ENCODE measurements at places on chromosomes 6 and 20.
A peak's percentile ranks its signal among the peaks of the same experiment; 100 is the strongest.

DNA sequence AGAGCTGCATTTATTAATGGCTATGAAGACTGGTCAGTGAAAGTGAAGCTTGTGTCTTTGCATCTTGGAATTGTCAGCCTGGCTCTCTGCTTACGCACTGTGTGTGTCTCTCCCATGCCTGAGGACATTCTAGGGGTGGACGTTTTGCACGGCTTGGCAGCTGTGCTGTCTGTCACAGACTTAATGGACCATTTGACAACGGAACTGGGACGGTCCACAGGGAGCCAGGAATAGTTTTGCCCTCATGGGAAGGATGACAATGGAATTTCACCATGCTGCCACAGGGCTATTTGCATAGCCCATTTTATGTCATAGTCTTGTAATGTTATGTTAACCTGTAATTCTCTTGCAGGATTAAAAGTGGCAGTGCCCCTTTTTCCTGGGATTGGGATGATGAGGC lies 44.7 kb downstream of the OR2B6 start:
- DNase-seq: no peak

- no peak for DNase-seq
Measured at GRCh38 chr6:160419488-160419887, 71.3 kb downstream of the SLC22A3 start.

DNA sequence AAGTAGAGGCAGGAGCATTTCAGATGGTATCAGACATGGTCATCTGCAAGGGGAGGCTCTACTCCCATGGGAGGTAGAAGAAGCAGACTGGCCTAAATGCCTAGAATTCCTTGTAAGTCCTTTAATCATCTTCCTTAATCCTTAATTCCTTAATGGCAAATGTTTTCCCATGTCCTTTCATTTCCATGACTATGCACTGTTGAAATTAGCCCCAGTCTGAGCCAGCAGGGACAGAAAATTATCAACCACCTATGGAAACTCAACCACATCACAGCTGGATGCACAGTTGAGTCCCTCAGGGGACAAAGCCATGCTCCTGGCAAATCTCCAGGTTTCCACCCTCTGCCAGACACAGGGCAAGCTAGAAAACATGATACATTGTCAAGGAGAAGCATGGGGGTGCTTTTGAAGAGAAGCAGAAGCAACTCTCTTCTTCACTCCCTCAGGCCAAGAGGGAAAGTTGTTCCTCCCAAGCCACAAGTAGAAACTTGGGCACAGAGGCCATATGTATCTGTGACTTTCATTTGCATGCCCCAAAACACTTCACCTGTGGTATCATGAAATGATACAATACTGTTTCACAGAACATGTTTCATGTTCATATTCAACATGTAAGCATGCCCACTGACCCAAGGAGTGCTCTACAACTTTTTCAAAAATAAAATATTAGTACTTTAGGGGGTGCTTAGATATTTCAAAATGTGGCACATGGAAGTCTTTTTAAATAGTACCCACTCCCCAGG lies 683.6 kb downstream of the KIF16B start:
- no peak for DNase-seq

- DNase-seq: no peak
Measured at GRCh38 chr20:61998343-61999121, 67.1 kb downstream of the TAF4 start.

GRCh38 chr20:17463711-17464110 lies 67.5 kb downstream of the BFSP1 start:
- DNase-seq: no peak

- no peak for DNase-seq
Measured at GRCh38 chr20:64176551-64176950, 12.3 kb downstream of the MYT1 start.

GRCh38 chr20:41669708-41670263 lies 51.6 kb upstream of the CHD6 start:
- DNase-seq: no peak

DNA sequence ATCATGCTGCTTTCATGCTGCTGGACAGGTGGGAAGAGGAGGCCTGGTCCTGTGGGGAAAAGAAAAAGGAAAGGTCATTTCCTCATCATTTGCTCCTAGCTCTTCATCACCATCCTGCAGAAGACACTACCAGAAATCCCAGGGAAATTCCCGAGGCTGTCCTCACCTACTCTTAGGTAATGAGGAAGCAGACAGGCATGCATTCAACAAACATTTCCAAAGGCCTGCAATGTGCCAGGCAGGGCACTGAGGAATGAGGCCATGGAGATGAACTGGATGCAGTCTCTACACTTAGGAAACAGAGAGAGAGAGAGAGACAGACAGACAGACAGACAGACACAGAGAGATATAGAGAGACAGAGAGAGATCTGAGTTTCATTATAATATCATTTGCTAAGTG lies 83.0 kb upstream of the MRPS10 start:
- no peak for DNase-seq

DNA sequence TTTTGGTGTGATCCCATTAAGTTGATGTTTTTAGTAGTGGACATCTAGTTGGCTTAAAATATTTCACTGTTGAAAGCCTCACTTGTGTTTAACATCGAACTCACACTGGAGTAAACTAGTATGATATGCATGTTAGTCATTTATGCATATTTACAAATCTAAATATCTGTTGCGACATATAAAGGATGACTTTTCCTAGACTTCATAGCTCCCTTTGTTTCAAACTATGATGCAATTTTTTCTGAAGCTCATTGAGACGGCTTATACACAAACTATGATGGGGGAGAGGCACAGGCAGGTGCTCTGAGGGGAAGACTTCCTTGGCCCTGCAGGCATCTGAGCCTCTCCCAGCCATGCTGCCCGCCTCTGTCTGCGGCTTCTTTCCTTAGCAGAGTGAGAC lies 11.8 kb upstream of the FOXC1 start:
- DNase-seq: no peak

GRCh38 chr20:45303586-45304463 lies 2.8 kb upstream of the RBPJL start:
- DNase-seq: no peak

GRCh38 chr20:60630609-60631008 lies 621.5 kb upstream of the CDH4 start:
- DNase-seq: peak; percentile 93

- DNase-seq: no peak
Measured at GRCh38 chr6:133241901-133242636, 912 bp downstream of the EYA4 start.

DNA sequence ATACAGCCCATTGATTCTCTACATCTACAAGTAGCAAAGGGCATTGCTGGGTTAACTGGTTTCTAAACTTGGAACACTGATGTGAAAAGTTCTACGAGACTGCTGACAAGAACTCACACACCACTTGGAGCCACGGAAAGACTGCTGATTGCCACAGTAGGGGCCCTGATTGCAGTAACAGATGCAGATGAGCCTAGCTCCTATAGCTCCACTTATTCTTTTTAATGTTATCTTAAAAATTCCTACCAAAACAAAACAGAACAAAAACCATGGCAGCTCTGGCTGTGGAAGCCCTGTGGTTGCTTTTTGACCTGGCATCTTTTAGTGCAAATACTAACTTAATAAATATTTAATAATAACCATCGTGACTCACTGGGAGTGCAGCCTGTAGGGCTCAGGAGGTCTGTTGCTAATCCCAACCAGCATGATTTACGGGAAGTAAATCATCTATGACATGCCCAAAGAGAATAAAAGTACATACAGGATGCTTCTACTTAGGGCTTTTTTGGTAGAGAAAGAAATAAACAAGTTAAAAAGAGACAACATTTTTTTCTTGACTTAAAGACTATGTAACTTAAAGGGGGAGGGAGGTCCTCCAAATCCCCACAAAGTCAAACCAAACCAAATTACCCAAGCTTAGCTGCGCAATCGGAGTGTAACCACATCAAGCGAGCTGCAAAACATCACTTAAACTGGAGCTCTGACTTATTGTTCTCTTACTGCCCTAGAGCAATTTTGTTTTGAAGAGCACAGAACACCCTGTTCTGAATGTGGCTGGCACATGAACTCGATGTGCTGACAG lies 87.2 kb downstream of the FKBP5 start:
- no peak for DNase-seq

DNA sequence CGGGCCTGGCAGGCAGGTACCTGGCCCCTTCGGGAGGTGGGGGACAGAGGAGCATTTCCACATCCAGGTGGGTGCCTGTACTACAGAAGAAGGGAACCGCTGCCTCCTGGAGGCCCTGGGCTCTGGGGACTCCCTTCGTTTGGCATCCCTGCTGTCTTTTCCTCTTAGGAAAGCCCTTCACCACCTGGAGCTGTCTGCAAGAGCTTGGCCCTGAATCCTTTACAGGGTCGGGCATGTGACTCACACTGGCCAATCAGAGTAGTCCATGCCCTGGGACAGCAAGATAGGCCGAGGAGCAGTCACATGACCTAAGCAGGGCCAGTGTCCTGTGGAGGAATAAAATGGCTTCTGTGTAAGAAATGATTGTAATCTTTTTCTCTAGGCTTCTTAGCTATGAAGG lies 224.9 kb downstream of the ANKRD60 start:
- no peak for DNase-seq

DNA sequence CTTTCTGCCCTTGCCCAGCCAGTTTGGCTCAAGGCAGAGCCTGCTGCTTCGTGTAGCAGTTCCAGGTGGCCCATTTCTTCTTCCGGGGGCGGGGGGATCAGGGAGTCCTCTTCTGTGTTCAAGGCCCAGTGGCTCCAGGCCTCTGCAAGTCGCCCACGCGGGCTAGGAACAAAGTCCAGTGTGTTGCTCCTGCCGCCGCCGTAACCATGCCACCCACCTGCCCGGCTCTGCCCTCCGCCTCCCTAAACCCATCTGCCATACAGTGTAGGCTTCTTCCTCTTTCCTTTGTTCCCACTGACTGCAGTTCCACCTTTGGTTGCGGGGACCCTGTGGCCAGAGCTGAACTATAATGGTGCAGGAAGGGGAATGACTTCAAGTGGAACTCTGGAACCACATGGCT lies 43.9 kb upstream of the SRF start:
- DNase-seq: no peak

- no peak for DNase-seq
Measured at GRCh38 chr6:70423189-70424134, 10.2 kb downstream of the FAM135A start.

DNA sequence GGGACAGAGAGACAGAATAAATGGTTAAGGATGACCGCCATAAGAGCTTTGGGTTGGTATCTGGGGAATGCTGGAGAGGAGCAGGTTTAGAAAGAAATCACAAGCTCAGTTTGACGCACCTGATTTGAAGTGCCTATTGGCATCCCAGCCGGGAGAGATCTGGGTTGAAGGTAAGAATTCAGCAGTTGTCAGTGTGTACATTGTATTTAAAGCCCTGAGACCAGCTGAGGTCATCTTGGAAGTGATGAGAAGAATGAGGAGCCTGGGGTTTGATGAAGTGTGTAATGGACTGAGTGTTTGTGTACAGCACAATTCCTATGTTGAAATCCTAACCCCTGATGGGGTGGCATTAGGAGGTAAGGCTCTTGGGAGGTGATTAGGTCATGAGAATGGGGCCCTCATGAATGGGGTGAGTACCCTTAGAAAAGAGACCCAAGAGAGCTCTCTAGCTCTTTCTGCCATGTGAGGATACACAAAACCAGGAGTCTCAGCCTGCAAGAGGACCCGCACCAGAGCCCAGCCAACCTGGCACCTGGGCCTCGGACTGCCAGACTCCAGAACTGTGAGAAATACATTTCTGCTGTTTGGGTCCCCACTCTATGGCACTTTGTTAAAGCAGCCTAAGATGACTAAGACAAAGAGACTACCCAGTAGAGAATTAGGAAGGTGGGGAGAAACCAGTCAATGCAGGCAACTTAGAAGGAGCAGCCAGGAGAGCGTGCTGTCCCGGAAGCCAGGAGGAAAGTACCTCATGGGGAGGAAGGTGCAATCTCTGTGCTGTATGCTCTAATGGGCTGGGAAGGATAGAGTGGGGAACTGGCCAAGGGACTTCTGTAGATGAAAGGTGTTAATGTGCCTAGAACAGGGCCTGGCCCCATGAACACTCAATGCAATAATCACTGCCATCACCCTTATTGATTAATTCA lies 133.7 kb upstream of the SLC24A3 start:
- DNase-seq: no peak

DNA sequence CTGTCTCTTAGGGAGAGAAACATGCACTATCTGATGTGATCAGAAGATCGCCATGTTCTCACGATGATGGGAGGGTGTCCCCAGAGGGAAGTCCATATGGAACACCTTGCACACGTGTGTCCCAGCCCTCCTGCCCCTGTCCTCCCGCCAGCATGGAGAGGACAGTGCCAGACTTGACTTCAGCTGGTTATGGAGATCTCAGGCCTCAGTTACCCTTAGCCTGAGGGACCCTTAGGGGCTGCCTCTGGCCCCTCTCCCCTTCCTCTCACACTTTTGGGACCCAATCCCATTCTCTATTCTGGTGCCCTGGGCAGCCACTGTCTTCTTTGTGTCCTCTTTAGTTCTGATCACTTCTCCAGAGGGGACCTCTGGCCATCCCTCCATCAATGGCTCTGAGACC lies 1.6 kb downstream of the TREML4 start:
- DNase-seq: no peak

- DNase-seq: no peak
Measured at GRCh38 chr6:3749067-3749841, 2.3 kb downstream of the PXDC1 start.

- DNase-seq: no peak
Measured at GRCh38 chr20:8473459-8473858, 341.4 kb downstream of the PLCB1 start.

- no peak for DNase-seq
Measured at GRCh38 chr6:17491416-17492142, 98.2 kb downstream of the CAP2 start.

- DNase-seq: no peak
Measured at GRCh38 chr6:21824431-21825177, 231.1 kb downstream of the SOX4 start.

GRCh38 chr20:58871533-58872102 lies 19.1 kb downstream of the GNAS start:
- DNase-seq: no peak

DNA sequence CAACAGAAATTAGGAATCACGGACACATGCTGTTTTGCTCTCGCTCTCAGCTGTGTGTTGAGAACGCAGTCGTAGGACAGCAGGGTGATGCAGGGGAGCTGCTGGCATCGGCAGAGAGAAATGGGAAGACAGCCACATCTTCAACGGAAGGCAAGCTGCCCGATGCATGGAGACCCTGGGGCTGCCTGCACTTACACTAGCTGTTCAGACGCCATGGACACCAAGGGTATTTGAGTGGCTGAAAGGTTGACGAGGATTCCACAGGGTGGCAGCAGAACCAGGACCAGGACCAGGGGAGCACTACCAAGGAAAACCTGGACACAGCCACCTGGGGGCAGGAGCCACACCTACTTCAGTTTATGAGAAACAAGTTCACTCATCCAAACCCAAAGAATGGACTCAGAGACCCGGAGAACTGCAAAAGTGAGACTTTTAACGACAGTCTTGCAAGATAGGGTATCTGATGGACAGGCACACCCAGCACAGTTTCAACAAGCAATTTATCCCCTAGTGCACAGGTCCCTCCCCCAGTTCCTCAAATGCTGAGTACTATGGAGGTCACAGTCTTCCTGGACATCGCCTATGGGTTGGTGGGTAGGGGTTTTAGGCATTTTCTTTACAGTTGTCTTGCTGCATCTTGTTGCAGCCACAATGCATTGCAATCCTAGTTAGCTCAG lies 56.3 kb upstream of the ENTPD6 start:
- peak; percentile 35 for DNase-seq

DNA sequence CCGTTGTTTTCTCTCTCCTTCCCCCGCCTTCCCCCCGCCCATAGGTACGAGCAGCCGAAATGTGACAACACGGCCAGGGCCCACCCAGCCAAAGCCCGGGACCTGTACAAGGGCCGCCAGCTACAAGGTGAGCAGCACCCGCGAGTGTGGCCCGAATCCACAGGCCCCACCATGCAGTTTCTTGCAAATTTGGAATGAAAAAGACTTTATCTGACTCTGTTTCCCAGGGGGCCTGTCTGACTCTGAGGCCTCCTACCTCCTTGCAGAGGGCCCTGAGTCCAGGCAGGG lies 167.1 kb downstream of the SMOC2 start:
- no peak for DNase-seq

GRCh38 chr6:70107852-70108629 lies 194.8 kb downstream of the COL9A1 start:
- DNase-seq: peak; percentile 5
